NCI-H2107 (cell line): ENCODE measurements at places on chromosomes 13 and 19.

DNA sequence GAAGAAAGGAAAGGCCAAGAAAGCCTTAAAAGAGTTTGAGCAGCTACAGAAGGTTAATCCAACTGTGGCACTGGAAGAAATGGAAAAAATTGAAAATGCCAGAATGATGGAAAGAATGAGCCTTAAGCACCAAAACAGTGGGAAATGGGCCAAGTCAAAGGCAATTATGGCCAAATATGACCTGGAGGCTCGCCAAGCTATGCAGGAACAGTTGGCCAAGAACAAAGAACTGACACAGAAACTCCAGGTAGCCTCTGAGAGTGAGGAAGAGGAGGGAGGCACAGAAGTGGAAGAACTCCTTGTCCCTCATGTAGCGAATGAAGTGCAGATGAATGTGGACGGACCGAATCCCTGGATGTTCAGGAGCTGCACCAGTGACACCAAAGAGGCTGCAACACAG lies 5.1 kb downstream of the UTP14C start:
- DNase-seq = no peak

GRCh38 chr13:73275163-73275562 lies 216.4 kb downstream of the KLF5 start:
- no peak for DNase-seq

GRCh38 chr13:99390601-99391000 lies 83.4 kb upstream of the GPR183 start:
- no peak for DNase-seq

DNA sequence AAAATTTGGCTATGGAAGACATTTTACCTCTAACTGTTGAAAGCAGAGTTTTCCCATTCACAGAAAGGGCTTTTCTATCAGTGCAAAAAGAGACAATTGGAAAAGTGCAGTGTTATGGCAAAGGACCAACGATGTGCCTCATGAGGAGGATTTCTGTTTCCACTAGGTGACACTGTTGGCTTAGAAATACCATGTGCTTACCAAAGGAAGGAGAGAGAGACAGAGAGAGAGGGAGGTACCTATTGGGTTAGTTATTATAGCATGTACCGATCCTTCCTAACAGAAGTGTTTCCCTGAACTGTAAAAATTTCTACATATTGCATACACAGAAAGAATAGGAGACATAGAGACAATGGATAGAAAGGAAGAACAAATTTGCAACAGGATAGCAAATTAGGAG lies 23.9 kb upstream of the PSG4 start:
- no peak for DNase-seq

- no peak for DNase-seq
Measured at GRCh38 chr13:46992383-46992952, 95.6 kb upstream of the HTR2A start.

DNA sequence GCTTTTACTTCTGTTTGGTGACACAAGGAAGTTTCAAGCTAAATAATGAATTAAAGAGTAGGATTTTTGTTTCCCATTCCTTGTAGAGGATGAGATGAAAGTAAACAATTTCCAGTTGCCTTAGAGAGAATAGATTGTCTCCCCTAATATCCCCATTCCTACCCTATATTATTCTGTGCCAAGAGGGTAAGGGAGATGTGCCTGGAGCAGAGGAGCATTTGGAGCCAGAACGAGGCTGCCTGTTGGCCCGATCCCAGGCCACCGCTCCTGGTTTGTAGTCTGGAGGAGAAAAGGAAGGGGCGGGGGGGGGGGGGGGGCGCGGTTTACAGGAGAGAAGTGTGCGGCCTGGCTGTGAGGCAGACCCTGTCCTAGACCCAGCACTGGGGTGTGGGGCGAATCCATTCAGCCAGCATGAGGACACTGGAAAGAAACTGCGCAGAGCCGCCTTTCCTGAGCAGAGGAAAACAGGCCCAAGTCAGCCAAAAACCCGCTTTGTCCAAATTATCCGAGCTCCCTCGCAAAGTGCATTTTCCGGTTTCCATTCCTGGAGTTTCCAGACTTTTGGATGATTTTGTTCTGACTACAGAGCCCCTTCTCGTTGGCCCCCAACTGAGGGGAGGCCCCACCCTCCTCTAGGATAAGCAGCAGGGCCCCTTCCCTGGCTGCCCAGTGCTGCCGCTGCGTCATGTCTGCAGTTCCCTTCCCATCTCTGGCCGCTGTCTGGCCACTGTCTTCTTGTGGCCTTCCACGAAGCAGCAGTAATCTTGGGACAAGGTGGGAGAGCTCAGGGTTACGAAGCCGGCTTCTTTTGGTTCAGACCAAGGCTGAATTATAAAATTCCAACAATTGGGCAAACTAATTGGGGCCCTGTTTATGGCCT lies 23.0 kb downstream of the NFIX start:
- no peak for DNase-seq

DNA sequence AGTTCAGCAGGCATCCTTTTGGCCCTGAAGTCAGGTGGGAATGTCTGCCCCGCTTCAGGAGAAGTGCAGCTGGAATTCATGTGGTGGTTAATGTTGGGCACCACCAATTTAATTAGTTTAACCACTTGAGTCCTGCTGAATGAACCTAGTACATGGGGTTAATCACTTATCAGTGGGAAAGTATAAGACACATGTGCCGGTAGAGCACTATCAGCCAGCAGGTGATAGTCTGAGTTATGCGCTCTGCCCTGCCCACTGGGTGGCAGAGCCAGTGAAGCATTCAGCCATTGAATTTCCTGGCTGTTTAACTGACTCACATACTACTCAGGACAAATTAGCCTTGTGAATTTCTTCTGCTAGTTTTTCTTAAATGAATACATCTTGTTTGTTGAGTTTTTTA lies 789.7 kb upstream of the PRR20A start:
- DNase-seq = peak; percentile 34

GRCh38 chr19:54208784-54209057 lies 8.1 kb downstream of the RPS9 start:
- no peak for DNase-seq

GRCh38 chr19:17025991-17026658 lies 485 bp downstream of the CPAMD8 start:
- DNase-seq = no peak

- peak; percentile 35 for DNase-seq
Measured at GRCh38 chr19:3046698-3047495, 15.4 kb downstream of the TLE5 start.

GRCh38 chr19:38151242-38151641 lies 72.8 kb downstream of the DPF1 start:
- DNase-seq = no peak

DNA sequence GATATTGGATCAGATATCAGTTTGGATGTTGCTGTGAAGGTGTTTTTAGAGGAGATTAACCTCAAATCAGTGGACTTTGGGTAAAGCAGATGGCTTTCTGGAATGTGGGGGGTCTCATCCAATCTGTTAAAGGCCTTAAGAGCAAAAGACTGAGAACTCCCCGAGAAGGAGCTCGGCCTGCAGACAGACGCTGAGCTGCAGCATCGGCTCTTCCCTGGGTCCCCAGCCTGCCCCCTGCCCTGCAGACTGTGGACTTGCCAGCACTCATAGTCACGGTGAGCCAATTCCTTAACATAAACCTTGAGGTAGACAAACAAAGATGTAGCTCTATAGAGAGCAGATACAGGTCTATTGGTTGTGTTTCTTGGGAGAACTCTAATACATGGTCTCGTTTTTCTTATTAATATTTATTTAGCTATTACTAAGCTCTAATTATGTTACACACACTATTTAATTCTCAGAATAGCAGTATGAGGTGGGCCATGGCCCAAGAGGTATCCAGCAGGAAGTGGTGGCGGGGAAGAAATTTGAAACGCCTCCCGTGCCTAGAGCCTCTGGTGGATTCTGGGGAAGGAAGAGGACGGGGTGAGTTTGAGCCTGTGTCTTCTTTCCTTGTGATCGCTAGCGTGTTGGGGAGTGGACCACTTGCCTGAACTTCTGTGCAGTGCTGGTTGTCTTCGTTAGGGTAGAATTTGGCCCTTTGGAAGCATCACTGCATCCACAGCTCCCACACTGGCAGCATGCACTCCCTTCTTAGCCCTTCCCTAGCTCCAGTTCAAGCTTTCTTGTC lies 305.3 kb downstream of the TEX29 start:
- no peak for DNase-seq

- no peak for DNase-seq
Measured at GRCh38 chr19:1910177-1910576, 5.0 kb downstream of the ADAT3 start.

- no peak for DNase-seq
Measured at GRCh38 chr19:18308051-18308947, 14.6 kb downstream of the LSM4 start.

DNA sequence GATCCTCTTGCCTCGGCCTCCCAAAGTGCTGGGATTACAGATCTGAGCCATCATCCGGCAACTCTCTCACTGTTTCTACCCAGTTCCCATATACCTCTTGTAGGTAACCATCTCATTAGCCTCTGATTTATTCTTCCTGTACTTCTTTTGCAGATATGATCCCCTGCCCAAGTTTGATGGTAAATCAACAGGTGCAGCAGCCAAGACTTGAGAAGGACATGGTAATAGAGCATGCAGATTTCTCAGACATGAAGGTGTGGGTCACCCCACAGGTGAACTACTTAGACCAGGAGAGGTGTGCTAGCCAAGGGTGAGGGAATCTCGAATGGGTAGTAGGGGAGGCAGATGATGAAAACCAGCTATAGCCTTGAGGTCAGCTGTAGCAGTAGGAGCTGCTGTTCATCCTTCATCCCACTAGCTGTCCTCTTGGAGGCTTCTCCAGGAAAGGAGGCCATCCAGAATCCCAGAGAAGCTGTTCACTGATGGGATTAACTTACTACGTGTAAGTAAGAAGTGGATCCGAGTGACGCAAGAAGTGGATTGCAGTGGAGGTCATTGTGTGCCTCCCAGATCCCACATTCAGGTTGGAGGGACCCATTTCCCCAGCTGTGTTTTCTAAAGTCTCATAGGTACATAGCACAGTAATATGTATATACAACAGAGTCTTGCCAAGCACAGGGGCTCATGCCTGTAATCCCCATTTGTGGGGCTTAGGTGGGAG lies 10.8 kb upstream of the CEBPG start:
- no peak for DNase-seq

DNA sequence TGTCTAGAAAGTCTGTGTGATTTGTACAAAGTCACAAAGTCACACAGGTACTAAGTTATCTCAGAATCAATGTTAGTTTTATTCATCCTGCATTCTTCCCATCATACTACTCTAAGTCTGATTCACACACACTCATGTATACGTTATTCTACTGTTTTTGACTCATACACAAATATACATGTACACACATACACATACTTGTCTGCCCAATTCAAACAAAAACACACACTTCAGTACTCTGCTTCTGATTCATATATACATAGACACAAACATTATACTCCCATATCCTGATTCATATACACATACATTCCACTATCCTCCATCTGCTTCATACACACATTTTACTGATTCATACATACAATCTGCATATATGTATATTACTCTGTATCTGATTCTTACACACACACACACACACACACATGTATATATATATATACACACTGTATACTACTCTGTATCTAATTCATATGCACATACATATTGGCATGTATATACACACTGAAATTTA lies 69.3 kb downstream of the KLF12 start:
- no peak for DNase-seq

DNA sequence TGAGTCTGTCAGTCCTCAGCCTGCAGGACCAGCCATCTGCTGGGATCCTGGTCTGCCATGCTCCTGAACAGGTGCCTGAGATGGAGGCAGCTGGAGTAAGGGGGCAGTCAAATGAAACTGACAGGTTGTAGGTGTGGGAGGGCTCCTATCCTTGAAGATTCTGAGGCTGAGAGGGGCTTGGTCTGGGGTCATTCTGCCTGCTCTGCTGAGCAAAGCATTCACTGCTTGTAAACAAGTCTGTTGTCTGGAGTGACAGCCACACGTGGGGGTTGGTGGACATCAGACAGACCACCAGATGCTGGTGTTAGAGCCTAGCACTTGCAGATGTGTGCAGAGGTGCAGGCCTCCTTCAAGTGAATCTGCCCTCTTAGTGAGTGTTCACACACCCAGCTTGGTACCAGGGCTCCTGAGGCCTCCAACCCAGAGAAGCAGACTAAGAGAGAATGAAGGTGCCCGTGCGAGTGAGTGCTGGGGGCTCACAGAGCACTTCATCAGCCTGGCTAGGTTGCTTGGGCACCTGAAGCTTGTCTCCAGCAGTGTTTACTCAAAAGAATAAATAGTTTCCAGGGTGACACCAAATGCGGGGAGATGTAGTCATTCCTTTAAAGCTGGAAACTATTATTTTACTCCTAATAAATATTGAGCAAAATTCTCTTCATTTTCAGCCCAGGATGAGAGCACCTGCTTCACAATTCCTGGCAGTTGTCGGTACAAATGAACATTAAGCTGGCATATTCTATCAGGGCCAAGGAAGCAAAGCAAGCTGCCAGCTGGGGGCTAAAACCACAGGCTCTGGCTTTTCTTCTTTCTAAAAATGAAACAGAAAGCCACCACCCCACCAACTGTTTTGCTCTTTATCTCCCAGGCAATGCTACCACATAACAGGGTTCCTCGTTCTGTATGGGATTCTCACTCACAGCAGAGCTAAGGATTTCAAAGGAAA lies 82.3 kb downstream of the RNASEH2B start:
- no peak for DNase-seq

DNA sequence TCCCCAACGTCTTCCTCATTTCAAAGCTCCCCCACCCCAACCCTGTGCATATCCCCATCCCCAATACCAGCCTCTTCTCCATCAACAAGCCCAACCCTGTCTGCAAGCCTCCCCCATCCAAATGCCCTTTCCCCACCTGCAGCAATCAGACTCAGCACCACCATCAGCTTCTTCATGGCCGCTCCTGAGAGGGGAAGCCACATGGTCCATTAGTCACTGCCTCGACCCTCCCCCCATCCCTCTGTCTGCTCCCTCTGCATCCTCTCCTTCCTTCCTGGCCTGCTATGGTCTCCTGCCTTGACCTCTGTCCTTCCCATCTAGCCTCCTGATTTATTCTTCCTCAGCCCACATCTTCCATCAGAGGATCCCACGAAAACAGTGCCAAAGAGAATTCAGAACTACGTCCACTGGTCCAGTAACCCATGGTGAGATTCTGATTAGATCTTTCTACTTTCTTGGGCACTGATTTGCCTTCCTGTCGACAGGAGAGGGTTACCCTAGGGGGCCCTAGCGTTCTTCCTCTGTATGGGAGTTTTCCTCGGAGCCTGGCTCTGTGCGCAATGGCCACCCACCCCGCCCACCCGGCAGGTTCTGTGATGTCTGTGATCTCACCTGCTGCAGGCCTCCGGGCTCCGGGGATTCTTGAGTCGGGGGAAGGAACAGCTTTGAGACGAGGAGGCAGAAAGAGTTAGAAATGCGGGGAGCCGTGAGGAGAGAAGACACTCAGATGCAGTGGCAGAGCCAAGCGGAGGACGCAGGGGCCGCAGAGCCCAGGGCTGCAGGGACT lies 1.3 kb downstream of the KLK6 start:
- no peak for DNase-seq

- no peak for DNase-seq
Measured at GRCh38 chr13:40409278-40409677, 257.2 kb downstream of the FOXO1 start.

DNA sequence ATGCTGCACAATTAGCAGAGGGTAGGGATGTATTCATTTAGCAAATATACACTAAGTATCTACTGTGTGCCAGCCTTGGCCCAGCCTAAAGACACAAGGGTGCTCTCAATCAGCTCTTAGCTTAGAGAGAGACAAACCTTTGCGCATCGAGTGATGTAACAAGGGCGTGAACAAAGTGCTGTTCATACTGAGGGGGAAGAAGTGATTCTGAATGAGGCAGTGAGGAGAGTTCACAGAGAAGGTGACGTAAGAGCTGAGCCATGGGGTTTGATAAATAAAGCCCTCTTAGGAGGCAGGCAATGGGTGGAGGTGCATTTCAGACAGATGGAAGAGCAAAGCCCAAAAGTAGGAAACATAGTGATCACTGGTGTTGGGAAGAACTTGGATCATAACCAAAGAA lies 68.5 kb downstream of the FLT1 start:
- DNase-seq = no peak
